ENCODE measurements at places on chromosomes 12 and 14.
A peak's percentile ranks its signal among the peaks of the same experiment; 100 is the strongest.

DNA sequence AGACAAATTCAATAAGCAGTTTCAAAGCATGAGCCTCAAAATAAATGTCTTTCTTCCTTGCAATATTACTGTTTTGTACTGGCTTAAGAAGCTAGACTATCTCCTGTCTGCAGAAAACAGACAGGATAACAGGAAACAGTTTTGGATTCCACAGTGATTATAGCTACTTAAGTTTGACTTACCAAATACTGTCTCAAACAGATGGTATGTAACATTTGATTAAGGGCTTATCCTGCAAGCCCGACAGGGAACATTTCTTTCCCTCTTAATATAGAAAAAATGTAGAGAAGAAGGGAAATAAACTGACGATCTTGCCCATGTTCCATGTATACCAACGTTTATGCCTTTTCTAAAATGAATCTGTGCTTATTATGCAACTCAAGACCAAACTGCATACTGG lies 179.9 kb upstream of the EEA1 start:
- no peak for DNase-seq

GRCh38 chr12:55420307-55420962 lies 5.6 kb upstream of the OR6C76 start:
- DNase-seq, result no peak

DNA sequence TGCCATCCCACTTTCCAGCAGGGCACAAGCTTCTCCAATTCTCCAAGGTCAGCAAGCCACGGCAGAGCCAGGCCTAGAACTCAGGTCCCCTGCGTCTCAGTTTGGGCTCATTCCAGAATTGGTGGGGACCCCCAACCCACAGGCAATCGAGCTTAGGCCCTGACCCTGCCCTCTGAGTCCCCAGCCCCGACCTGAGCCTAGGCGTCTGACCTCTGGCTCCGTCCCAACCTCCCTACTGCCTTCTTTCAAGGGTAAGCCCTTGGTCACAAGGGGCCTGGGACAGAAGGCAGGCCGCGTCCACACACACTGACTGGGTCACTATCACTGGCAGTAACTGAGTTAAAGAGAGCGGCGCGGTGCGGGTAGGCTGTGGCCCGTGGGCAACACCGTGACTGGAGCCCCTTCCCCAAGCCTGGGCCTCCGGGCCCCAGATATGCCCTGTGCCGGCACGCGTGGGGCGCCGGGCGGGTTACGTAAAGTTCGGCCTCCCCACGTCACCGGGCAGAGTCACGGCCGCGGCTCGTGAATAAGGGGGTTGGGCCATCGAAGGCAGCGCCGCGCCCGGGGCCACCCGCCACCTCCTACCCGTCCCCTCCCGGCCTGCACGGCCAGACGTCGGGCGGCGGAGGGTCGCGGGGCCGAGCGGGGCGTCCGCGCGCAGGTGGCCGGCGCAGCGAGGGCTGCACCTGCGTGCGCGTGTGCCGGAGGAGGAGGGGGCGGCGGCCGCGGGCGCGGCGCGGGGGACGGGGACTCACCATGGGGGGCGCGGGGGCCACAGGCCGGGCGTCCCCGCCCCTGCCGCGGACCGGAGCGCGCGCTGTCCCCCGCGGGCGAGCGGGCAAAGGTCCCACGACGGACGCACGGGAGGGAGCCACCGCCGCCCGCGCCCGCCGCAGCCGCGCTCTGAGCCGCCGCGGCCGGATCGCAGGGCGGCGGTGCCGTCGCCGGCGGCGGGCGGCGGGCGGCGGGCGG lies 516 bp downstream of the ANKRD9 start:
- DNase-seq, result peak; percentile 50

GRCh38 chr12:38880288-38880687 lies 25.1 kb downstream of the CPNE8 start:
- no peak for DNase-seq

Measured in substantia nigra (tissue), 51 donors.